ENCODE measurements at places on chromosomes 7 and 10.

DNA sequence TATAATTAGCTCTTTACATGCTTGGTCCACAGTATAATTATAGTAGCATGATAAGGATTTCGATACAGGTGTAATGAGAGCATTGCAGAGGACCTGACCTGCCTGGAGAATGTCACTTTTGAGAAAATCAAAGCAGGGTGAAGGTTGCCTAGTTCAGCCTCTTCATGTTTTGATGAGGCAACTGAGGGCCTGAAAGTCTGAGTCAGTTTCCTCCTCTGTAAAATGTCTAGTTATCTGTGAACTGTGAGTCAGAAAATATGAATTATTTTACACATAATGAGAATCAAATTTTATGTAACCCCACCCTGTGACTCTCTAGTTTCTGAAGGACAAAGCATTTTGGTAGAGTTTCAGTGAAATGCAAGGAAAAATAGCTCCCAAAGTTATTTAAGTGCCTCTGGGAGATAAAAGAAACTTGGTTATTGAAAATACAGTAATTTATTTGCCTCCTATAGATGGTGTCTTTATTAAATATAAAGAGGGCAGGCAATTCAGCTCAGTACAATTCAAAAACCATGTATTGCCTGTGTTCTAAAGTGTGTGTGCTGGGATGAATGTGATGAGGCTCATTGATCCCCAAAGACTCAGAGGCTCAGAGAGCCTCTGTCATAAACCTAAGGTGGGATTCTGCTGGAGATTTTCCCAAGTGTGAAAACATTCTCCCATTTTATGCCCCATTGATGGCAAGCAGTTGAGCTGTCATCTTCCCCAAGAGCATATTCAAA, 37.3 kb upstream of the SAMD9L start:
- no peak for DNase-seq

DNA sequence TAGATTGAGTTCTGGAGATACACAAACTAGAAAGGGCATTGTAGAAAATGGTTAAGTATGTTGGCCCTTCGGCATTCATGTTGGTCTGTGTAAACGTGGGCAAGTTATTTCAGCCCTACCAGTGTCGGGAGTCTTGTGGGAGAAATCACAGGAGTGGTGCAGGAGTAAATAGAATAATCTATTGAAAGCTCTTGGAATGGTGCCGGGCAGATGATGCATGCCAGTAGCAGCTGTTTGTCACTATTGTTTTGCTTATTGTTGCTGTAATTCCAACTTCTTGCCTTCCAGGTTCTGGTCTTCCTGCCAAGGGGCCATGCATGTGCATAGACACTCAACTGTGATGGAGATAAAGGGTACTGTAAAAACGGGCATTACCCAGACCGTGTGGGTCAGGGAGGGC, 259.4 kb downstream of the CAMK1D start:
- no peak for DNase-seq

- DNase-seq: no peak
Measured at GRCh38 chr10:109668154-109668665, 255.1 kb downstream of the XPNPEP1 start.

DNA sequence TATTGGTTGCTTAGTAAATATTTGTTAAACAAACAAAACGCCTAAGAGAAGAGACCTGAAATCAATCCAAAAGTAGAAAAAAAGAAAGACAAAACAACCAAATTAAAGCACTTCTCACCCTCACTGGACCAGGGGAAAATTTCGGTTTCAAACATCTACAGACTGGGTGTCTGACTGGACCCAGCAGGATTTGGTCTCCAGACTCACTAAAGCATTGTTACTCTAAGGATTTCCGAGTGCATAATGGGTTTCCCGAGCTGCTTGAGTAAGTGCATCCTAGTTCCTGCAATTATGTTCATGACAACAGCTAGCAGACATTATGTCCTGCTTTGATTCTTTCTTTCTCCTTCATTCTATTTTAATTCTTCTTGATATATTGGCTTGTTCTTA, 51.8 kb upstream of the FAM3C start:
- DNase-seq: no peak

DNA sequence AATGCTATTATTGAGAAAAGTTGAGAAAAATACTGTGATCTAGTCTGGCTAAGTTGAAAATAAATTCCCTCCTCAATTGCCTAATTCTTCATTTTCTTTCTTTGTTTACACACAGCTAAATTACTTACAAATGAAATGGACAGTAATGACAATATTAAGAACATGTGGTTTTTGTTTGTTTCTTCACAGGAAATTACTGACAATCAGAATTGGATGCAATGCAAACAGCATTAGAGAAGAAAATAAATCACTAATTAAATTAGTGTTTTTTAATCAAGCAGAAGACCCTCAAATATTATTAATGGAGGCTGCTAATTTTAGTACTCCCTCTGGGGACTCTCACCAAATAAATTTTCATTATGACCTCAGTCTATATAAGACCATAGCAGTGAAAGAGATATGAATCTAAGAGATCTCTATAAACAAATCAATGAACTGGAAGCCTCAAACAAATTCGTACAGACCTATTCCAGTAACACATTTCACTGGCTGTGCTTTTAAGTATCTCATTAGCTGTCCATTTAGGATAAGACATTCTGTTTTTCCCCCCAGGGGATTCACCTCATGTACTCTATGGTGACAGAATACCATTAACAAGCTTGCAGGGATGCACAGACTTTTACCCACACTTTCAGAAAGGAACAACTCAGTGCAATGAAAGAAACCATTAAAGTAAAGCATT, 202.0 kb upstream of the DGKB start:
- no peak for DNase-seq

- peak; percentile 5 for DNase-seq
Measured at GRCh38 chr7:12731214-12731656, 43.8 kb downstream of the ARL4A start.

DNA sequence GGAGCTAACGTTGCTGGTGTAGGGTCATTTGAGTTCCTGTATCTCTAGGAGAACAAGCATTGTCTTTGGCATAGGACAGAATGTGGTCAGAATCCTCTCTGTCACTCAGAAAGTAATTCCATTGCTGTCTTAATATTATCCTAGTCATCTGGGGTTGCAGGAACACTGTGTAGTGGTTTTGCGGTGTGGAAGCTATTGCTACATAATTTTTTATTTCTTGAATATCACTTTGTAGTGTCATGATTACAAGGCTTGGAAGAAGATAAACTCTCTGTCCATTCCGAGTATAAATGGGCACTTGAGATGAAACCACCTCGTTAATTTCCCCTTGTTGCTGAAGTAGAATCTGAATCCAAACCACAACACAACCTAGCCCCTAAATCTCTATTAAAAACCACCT, 919.2 kb downstream of the LRMDA start:
- DNase-seq: peak; percentile 15

DNA sequence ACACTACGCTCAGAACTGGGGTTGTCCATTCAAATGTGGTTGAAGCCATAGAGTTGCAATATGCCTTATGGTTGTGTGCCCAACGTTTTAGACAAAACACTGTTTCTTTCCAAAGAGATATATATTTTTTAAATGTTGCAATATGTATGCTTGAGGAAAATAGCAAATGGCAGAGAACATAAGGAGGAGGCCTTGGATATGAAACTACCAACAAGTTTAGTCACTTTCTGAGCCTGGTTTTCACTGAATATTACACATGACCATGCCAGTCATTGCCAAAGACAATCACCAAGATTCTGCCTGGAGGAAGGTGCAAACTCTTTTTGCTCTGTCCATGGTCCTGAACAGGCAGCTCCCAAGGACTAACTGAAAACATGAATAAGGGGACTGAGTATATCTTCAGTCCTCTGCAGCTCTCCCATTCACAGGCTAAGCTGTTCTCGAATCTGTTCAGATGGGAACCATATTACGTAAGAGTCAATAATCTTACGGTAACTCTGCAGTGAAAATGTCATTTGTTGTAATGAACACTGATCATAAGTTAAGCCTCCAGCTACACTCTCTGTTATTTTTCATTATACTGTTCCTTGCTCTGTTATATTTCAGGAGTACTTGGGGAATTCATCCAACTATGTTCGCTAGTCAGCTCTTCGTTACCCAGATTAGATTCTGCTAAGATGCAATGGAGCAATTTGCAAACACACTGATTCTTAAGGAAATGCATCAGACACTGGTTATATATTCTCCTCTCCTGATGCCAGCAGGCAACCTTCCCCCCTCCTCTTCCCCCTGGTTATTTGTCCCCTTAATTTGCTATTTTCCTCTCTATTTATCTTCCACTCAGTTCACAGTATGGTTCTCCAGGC, 90.7 kb upstream of the C1QL3 start:
- peak; percentile 35 for DNase-seq

DNA sequence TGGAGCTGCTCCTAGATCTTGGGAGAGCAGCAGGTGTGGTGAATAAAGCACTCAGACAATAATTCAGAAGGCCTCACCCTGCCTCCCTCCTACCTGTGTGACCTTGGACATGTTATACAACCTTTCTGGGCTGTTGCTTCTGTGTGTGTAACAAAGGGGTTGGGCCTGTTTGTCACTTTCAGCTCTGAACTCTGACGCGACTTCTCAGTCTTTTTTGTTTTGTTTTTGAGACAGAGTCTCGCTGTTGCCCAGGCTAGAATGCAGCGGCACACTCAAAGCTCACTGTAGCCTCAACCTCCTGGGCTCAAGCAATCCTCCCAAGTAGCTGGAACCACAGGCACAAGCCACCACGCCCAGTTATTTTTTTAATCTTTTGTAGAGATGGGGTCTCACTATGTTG, 89.3 kb downstream of the DNMBP start:
- no peak for DNase-seq

- no peak for DNase-seq
Measured at GRCh38 chr7:462173-463103, 57.2 kb downstream of the PDGFA start.

DNA sequence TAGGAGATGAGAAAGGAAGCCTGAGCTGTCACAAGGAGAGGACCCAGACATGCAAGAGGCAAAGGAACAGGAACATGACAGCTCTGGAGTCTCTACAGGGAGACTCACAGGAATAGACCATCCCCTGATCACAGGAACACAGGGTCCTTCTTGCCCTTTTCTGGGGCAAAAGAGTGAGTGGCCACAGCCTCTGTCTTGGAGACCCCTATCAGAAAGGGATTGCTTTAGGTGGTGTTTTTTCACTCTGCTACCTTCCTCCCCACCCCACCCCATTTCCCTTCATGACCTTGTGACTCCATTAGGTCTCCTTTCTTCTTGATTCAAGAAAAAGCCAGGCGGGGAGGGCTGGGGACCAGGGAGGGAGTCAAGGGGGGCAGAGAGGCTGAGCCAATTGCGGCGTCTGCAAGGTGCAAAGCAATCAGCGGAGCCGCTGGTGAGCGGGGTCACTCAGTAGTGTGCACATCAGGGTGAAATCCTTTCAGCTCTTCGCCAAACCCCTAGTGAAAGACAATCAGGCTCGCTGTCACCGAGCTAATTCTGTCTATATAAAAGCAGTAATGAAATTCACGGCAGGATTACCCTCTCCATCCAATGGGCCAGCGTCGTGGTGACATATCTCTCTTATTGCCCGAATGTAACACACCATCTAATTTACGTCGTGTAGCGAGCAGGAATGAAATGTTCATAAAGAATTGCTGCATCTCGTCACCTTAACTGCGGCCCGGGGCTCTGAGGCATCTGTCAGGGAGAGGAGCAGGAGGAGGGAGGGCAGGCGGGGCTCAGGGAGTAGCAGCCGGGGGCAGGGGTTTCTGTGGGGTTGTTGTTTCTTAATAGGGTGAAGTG, 31.5 kb upstream of the BTRC start:
- no peak for DNase-seq

DNA sequence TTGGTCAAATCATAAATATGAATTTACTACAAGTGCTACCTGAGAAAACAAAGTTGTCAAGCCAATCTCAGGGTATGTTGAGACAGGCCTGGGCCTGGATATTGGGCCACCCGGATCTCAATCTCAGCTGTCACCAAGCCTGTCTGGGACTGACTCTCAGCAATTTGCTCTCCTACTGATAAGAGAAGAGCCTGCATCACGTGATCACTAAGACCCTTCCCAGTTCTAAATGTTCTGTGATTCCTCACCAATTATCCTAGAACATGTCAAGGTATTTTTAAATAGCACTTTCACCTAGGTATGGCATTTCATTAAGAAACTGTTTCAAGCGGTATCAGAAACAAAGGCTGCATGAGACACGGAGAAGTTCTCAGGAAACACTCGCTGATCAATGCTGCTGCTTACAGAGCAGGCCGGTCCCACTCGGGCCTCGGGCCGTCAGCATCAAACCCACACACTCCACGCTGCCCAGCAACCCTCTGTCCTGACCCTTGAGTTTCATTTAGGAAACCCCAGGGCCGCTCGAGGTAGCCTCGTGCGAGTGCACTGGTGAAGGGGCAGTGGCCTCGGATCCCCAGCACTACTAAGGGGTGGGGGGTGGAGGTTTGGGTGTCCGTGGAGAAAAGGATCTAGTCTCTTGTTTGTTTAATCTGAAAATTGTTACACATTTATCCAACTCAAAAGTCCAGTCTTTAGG, 4.1 kb downstream of the KLF6 start:
- DNase-seq: no peak

DNA sequence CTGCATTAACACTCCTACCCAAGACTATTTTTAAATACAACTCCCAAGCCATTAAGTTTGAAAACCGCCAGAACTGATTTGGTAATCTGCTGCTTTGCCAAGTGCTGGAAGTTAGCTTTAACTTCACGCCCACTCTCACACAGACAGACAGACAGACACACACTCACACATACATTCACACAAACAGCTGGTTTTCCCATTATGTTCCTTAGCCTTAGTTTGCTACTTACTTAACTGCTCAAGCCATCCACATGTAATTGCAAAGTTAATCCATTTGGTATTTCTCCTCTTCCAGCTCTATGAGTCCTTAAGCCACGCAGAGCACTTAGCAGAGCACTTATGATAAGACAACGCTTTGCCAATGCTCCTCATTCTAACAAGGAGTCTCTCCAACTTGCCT, 8.3 kb downstream of the COBL start:
- DNase-seq: no peak

- DNase-seq: no peak
Measured at GRCh38 chr10:113219446-113219845, 269.4 kb downstream of the TCF7L2 start.

DNA sequence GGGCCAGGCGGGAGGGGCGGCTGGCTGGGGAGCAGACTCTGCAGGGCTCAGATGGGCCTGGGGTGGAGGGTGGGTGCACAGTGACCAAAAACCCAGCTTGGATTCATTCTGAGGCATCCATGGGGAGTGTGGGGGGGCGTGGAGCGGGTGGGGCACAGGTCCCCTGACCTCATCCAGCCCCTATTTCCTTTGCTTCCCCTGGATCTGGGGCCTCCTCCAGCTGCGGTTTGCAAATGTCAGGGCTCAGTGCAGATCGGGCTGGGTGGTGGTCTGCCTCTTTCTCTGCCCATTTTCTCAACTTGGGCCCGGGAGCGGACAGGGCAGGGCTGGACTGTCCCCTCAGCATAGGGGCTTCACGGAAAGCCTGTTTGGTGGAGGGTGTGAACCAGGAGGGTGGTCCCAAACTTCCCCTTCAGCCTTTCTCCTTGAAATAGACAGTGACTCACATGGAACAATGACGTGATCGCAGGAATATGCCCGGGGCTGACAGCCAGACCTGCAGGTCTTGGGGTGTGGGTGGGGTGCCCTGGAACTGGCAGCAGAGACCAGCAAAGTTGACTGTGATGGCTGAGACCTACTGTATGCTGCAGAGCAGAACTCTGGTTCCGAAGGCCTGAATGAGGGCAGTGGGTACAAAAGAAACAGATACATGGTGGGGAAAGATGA, 72.9 kb upstream of the PODXL start:
- DNase-seq: no peak

- no peak for DNase-seq
Measured at GRCh38 chr10:61939902-61940301, 38.4 kb downstream of the ARID5B start.
